ENCODE measurements at places on chromosomes 7 and 10. TPM values are rescaled to one million over a fixed set of nuclear protein-coding genes. Genes with fewer than 3 reads are reported as not detected.

DNA sequence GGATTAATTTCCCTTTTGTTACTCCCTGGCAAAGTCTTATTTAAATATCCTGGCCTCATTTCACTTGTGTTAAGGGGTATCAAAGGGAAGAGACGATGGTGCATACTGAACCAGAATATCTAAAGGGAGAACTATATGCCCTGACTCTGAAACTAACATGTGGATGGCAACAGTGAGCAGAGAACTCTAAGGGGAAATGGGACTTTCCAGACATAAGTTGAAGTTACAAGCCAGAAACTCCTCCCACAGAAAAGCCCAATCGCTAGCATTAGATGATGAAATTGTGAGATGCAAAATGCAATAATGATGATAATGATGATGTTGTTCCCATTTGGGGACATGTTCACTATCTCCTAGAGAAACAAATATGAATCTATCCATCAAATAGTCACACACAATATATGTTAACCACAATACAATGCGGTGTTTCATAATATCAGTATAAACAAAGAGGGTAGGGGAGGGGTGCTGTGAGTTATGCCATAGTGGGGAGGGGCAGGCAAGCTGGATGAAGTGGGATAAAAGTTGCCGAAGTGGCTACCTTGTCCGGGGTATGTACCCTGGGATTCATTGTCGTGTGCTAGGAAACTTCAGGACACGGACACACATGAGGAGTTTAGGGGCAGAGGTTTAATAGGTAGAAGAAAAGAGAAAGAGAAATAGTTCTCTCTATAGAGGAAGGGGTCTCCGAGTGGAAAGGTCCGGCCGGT is 37.1 kb downstream of the TMEM229A start:
- DNase-seq = no peak
- H3K36me3 ChIP-seq = no peaks in the 10 kb centered on the region
- H3K4me1 ChIP-seq = no peaks in the 10 kb centered on the region
- no peak overlapping the region for H3K4me3 ChIP-seq

DNA sequence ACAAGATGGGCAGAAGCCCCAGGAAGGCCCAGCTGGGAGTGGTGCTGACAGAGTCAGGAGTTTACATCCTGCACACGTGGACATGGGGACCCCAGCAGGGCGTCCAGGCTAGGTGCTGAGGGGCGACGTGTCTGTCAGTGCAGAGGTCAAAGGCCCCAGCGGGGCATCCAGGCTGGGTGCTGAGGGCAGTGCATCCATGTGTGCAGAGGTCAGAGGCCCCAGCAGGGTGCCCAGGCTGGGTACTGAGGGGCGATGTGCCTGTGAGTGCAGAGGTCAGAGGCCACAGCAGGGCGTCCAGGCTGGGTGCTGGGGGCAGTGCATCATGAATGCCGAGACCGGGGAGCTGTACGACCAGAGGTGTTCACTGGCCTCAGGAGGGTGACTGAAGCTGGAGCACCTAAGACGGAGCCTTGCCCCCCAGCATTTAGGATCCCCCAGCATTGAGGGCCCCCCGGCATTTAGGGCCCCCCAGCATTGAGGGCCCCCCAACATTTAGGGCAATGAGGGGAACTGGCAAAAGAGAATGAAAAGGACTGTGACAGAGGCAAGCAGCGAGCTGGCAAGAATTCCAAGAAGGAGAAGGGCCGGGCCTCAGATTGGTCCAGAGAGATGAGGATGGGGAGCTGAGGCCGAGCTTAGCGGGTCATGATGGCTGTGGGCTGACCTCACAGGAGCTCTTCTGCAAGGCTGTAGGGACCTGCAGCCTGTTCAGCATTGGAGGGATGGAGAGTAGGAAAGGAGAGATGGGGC is 474.9 kb downstream of the PTPRN2 start:
- H3K4me3 ChIP-seq = no peak overlapping the region
- no peak for DNase-seq
- H3K4me1 ChIP-seq = no peaks in the 10 kb centered on the region
- no peak overlapping the region for H3K27ac ChIP-seq

DNA sequence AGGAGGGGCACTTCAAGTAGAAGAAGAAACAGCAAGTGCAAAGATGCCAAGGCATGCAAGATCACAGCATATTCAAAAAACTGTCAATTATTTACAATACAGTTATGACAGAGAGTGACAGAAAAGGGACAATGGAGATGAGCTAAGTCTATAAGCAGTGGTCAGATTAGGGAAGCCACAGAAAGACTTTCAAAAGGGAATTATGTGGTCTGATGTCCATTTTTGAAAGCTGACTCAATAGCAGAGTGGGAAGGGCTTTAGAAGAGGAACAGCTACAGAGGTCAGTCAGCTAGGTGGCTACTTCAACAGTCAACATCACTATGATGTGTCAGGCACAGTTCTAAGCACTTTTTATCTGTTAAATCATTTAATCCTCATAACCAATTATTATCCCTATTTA is 45.2 kb upstream of the SPOCK2 start:
- H3K27me3 ChIP-seq = no peaks in the 10 kb centered on the region
- DNase-seq = no peak
- no peaks in the 10 kb centered on the region for H3K36me3 ChIP-seq

- no peaks in the 10 kb centered on the region for H3K36me3 ChIP-seq
- no peaks in the 10 kb centered on the region for H3K27me3 ChIP-seq
- H3K4me1 ChIP-seq = no peaks in the 10 kb centered on the region
These were observed 143.8 kb upstream of the BMPER start for GRCh38 chr7:33761449-33762080.

GRCh38 chr10:78981970-78982281 is 86.8 kb upstream of the ZMIZ1 start:
- H3K27ac ChIP-seq = no peak overlapping the region
- H3K27me3 ChIP-seq = no peaks in the 10 kb centered on the region
- DNase-seq = no peak
- no peak overlapping the region for H3K4me3 ChIP-seq
- peaks cover 27% of the 10 kb centered on the region for H3K4me1 ChIP-seq

- H3K36me3 ChIP-seq = no peaks in the 10 kb centered on the region
- no peak overlapping the region for H3K27ac ChIP-seq
- no peaks in the 10 kb centered on the region for H3K27me3 ChIP-seq
- no peak overlapping the region for H3K4me3 ChIP-seq
- peaks cover 6% of the 10 kb centered on the region for H3K4me1 ChIP-seq
These were observed 100.6 kb upstream of the GLCCI1 start for GRCh38 chr7:7867846-7868571.

GRCh38 chr7:105316578-105317344 is 72.0 kb downstream of the SRPK2 start:
- H3K4me1 ChIP-seq = no peaks in the 10 kb centered on the region
- DNase-seq = no peak
- H3K27ac ChIP-seq = no peak overlapping the region

GRCh38 chr10:35852721-35853120 is 210.6 kb upstream of the FZD8 start:
- H3K36me3 ChIP-seq = no peaks in the 10 kb centered on the region
- no peak overlapping the region for H3K27ac ChIP-seq
- no peaks in the 10 kb centered on the region for H3K27me3 ChIP-seq
- no peak for DNase-seq
- 0 out of 2 replicates have a peak, but pooled peaks cover 3% of the 10 kb centered on the region for H3K4me1 ChIP-seq

DNA sequence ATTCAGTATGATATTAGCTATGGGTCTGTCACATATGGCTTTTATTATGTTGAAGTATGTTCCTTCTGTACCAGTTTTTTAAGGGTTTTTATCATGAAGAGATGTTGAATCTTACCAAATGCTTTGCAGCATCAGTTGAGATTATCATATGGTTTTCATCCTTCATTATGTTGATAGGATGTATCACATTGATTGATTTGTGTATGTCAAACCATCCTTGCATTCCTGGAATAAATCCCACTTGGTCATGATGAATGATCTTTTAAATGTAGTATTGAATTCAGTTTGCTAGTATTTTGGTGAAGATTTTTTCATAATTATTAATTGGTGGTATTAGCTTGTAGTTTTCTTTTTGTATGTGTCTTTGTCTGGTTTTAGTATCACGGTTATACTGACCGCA is 185.9 kb downstream of the MBL2 start:
- no peaks in the 10 kb centered on the region for H3K27me3 ChIP-seq
- H3K4me1 ChIP-seq = no peaks in the 10 kb centered on the region

Gene FFAR4
- polyA plus RNA-seq = 0.05 TPM

DNA sequence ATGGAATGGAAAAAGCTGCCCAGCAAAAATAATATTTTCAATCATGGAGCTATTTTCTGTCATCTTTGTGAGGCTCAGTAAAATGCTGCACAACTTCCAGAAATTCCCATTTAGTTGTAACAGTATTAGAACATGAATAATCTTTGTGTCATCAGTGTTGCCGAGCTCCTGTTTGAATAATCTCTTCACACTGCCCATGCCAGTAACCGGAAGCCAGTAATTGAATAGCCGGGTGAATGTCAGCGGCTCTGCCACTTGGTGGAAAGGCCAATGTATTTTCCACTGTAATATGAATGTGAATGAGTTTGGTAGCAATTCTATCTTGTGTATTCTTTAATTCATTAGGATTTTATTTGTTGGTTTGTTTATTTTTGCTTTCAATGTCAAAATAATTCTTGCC is 172.5 kb upstream of the INSYN2A start:
- H3K27ac ChIP-seq = no peak overlapping the region
- no peaks in the 10 kb centered on the region for H3K4me1 ChIP-seq
- H3K36me3 ChIP-seq = no peaks in the 10 kb centered on the region
- DNase-seq = no peak
- no peak overlapping the region for H3K4me3 ChIP-seq

DNA sequence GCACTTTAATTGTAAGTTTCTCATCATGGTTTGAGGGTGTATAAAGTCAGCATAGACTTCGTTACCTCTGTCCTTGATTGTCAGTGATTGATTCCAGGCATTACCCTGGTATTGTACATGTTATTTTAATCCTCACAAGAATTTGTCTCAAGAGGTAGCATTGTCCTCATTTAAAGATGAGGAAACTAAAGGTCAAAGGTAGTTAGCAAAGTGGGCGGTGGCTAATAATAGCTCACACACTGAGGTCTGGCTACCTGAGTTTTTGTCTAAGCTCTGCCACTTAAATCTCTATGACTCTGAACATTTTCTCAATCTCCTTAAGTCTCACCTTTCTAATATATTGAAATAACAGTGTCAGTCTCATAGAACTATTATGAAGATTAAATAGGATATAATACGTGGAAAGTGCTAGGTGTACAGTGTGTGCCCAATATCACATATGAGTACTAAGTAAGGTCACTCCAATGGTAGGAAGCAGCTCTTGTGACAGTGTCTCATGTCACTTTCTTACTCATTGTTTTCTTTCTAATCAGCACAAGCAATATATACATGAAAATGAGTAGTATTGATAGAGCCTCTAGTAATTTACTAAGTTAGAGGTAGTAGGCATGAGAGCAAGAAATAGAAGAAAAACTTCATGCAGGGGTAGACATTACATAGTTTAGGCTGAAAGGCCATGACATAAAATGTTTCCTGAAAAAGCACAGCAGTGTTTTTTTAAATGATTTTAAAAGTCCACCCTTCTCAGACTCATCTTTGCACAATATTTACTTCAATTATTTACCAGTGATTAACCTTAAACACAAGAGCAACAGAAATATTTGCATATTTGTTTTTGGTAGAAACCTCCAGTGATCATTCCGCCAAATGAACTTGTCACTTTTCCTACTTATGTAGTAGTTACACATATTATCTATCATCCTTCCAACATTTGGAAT is 21.0 kb downstream of the AHR start:
- H3K27ac ChIP-seq = no peak overlapping the region
- no peaks in the 10 kb centered on the region for H3K36me3 ChIP-seq
- DNase-seq = no peak
- H3K4me1 ChIP-seq = no peaks in the 10 kb centered on the region
- H3K27me3 ChIP-seq = no peaks in the 10 kb centered on the region

Gene NPTX2
- 25.6 TPM for polyA plus RNA-seq

Gene SPDYE5
- not detected for polyA plus RNA-seq

- no peak overlapping the region for H3K27ac ChIP-seq
- H3K4me1 ChIP-seq = no peaks in the 10 kb centered on the region
- no peak for DNase-seq
These were observed 40.6 kb downstream of the AKR1B15 start for GRCh38 chr7:134589491-134589941.

DNA sequence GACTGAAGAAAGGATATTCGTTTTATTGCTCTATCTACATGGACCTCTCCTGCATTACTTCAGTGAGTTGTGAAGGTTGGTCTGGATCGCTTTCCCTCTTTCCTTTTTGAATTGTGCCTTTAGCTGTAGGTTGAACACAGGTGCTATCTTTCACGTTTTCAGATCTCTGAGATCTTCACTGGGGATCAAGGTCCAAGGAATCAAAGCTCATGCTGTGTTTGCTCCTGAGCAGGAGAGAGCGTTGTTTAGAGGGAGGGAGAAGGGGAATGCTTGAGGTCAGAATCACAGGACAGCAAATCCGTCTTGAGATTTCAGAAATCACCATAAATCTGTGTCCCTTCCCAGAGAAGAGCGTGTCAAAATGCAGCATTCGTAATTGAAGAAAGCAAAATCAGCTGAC is 105.0 kb downstream of the INSYN2A start:
- no peak overlapping the region for H3K27ac ChIP-seq
- H3K27me3 ChIP-seq = no peaks in the 10 kb centered on the region
- no peaks in the 10 kb centered on the region for H3K4me1 ChIP-seq
- H3K36me3 ChIP-seq = no peaks in the 10 kb centered on the region

- no peak overlapping the region for H3K27ac ChIP-seq
- no peak overlapping the region for H3K4me3 ChIP-seq
- H3K4me1 ChIP-seq = no peaks in the 10 kb centered on the region
- no peak for DNase-seq
- no peaks in the 10 kb centered on the region for H3K36me3 ChIP-seq
These were observed 25.9 kb downstream of the SEPTIN7 start for GRCh38 chr7:35826751-35827150.
